ENCODE measurements at places on chromosomes 7 and 10.

DNA sequence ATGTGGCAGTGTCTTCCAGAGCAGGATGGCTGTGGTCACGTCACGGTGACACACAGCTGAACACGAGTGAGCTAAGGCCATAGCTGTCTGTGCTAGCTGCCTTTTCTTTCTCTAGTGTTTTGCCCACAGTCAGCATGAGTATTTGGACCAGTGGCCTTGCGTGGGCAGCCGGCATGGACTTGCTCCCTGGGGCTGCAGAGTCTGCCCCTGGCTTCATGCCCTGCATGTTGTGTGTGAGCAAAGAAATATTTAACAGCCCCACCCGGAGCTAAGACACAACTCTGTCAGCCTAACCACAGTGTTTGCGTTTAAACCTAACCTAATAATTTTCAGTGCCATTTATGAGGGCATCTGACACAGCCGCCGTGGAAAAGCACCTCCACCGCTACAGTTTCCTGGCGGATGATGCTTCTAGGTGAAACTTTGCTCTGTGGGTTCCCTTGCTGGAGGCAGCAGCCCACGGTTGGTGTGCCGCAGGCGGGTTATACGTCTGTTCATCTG, 14.6 kb downstream of the CHST12 start:
- DNase-seq: peak; percentile 68

GRCh38 chr10:77406764-77407430, 230.7 kb downstream of the KCNMA1 start:
- no peak for DNase-seq

- no peak for DNase-seq
These were observed 124.3 kb downstream of the SNX10 start for GRCh38 chr7:26416004-26416403.

- no peak for DNase-seq
These were observed 598.6 kb downstream of the SH2D4B start for GRCh38 chr10:81136261-81136660.

DNA sequence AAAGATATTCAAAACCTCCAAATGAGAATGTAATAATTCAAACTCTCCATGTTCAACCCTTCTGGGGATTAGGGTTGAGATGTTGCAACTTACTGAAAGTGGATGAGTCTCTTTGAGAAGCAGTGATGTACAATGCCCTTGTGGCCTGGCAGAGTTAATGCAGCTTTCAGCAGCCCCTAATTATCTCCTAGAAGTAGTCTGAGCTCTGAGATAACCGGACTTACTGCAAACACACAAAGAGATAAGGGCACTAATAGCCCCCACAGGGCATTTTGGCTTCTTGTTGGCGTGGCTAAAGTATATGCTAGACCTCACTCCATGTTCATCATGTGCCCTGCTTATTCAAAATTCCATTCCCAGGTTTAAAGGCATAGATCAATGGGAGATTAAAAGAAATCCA, 404.7 kb downstream of the NEBL start:
- DNase-seq: no peak

DNA sequence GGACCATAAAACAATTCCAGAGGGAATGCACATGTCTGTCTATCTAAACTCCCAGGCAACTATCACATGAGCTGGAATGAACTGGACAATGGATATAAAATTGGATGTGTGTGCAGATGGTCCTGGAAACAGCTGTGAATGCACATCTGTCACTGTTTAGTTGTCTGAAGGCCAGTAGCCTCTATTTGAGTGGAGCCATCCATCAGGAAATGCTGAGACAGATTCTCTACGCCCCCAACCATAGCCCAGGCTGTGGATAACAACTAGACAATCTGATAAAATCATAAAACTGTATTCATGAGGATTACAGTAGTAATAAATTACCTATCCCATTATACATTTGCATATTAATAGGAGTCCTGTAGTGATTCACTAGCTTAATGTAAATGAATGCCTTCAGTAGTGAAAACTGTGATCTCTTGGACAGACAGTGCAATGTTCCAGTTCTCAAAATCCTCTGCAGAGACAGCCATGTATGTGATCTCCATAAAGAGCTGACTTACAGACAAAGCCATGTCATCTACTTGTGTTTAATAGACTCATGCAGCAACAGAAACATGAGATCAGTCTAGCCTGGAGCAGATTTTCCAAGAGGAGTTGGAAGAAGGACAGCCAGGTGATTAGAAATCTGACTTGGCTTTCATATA, 907.6 kb downstream of the KCNMA1 start:
- no peak for DNase-seq

- no peak for DNase-seq
These were observed 77.3 kb downstream of the GRK5 start for GRCh38 chr10:119284679-119285096.

DNA sequence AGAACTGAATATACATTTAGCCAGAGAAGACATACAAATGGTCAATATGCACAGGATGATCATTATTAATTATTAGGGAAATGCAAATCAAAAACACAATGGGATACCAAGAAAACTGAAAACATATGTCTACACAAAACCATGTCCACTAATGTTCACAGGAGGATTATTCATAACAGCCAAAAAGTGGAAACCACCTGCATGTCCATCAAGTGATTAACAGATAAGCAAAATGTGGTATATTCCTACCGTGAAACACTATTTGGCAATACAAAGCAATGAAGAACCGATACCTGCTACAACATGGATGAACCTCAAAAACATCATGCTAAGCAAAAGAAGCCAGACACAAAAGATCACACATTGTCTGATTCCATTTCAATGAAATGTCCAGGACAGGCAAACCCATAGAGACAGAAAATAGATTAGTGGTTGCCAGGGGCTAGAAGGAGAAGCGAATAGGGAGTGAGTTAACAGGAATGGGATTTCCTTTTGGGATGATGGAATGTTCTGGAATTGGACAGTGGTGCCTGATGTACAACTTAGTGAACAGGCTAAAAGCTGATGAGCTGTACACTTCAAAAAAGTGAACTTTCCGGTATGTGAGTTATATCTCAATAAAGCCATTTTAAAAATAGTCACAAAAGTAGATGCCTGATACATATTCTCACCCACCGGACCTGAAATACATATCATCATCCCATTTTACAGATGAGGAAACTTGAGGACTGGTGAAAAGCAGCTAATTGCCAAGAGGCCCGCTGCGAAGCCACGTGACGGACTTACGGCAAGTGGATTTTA, 33.6 kb downstream of the HIPK2 start:
- DNase-seq: no peak

GRCh38 chr7:122364761-122365280, 60.3 kb upstream of the FEZF1 start:
- DNase-seq: no peak

DNA sequence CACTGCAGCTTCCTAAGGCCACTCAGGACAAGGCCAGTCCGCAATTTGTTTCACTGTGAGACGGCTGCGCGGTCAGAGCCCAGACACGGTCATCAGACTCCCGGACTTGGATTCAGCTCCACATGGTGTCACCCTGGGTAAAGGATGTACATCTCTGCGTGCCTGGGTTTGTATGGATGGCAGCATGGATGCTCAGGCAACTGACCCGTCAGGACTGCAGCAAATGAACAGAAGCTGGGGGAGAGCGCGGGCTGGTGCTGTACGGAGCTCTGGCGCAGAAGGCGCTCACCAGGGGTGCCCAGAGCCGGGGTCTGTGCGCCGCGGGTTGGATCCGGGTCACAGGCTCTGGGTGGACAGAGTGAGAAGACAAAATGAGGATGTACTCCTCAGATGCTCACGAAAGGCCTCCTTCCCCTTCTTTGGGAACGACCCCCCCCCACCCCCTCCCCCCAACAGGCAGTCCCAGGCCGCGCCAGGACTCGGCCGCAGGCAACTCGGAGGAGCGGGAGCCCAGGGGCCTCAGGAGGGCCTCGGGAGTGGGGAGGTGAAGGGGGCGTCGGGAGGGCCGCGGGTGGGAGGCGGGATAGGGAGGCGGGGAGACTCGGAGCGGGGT, 92.4 kb downstream of the CXCL12 start:
- no peak for DNase-seq

- no peak for DNase-seq
These were observed 59.7 kb downstream of the MACC1 start for GRCh38 chr7:20157456-20157855.

All from CD4-positive, alpha-beta T cell treated with Interleukin-2 at 100 ng/mL for 4 hours (primary cell).